CD4-positive, alpha-beta T cell treated with Interleukin-4 for 1 hour (primary cell): ENCODE measurements at places on chromosomes 4 and X.

GRCh38 chr4:31107362-31107761, 387.2 kb downstream of the PCDH7 start:
- DNase-seq: no peak

DNA sequence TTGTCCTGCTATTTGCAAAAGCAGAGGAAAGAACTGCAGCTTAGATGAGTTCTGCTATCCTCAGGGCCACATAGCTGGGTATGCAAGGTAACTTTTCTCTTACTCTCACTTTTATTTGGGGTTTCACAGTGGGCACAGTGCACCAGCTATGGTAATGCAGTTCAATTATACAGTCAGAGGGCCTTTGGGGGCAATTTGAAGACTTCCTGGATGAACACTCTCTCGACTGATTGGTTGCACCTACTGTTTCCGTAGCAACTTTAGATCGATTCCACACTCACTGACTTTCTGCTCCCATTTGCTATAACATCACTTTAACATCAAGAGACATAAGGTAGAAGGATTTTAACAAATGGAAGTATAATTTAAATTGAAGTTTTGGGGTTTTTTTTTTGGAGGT, 128.6 kb downstream of the SLC39A8 start:
- no peak for DNase-seq

- no peak for DNase-seq
Observed at GRCh38 chr4:26116057-26116456, 202.0 kb downstream of the SMIM20 start.

GRCh38 chr4:67499799-67500198, 45.5 kb downstream of the CENPC start:
- no peak for DNase-seq

GRCh38 chr4:105963461-105964400, 68.5 kb downstream of the NPNT start:
- no peak for DNase-seq

GRCh38 chr4:2284161-2284933, 22.4 kb upstream of the MXD4 start:
- DNase-seq: no peak

GRCh38 chr4:150229520-150229919, 151.3 kb downstream of the DCLK2 start:
- DNase-seq: no peak

- DNase-seq: no peak
Observed at GRCh38 chr4:84792366-84793301, 173.9 kb downstream of the WDFY3 start.

DNA sequence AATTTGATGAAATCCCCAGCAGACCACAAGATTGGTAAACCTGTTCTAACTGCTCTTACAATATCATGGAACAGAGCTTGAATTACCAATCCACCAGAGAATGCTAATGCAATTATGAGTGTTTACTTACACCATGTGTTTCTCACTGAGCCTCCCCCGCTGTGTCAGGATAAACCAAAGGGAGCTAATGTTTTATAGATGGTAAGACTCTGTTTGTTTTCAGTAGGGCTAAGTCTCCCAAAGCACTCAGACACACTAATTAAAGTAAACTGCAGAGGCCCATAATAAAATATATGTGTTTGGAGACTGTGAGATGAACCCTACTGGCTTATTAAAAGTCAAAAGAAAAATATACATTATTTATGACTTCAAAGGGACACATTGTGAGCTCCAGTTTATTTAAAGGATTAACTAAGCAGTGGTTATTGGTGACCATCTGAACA, 261.7 kb upstream of the FAM241A start:
- DNase-seq: no peak

DNA sequence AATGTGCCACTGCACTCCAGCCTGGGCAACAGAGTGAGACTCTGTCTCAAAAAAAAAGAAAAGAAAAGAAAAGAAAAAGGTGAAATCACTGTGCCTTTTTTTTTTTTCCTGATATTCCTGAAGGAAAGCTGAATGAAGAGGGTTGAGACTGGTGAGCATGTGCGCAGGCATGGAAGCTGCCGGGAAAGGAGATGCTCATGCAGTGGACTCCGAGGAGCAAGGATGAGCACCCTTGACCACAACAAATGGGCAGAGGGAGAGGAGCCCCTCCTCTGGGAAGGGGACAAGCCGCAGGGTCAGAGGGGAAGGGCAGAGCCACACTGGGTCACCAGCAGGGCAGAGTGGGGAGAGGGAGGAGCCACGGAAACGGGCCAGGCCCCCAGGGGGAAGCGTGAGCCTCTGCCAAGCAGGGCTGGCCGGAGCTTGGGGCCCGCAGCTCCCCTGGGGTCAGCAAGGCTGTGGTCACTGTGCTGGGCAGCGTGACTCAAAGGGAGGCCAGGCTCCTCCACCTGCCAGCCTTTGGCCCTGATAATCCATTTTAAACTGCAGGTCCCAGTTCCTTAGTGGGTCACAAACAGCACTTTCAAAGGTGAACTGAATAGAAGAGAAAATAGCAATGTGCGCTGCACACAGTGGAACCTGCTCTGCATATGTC, 79.8 kb downstream of the NAT8L start:
- no peak for DNase-seq

- no peak for DNase-seq
Observed at GRCh38 chrX:1546691-1547251, 9.8 kb upstream of the P2RY8 start.

GRCh38 chr4:76515975-76516843, 81.2 kb downstream of the SHROOM3 start:
- DNase-seq: no peak

GRCh38 chrX:107323786-107324492, 117.5 kb downstream of the DNAAF6 start:
- no peak for DNase-seq

DNA sequence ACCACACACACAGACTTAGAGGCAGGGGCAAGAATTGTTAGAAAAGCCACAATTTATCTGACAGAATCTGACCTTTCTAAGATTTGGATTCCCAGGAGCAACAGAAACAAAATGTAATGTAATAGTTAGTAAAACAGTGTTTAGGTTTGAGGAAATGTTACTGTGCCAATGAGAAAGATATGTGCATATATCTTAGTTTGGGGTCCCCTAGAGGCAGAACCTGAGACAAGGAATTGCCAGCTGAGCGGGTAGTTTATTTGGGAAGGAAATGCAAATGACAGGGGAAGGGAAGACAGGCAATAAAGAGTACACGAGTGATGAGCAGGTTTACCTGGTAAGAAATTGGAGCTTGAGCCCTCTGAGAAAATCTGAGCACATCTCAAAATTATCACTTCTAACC, 31.3 kb upstream of the DDX53 start:
- DNase-seq: no peak

- no peak for DNase-seq
Observed at GRCh38 chr4:173834151-173834550, 304.1 kb upstream of the HAND2 start.

DNA sequence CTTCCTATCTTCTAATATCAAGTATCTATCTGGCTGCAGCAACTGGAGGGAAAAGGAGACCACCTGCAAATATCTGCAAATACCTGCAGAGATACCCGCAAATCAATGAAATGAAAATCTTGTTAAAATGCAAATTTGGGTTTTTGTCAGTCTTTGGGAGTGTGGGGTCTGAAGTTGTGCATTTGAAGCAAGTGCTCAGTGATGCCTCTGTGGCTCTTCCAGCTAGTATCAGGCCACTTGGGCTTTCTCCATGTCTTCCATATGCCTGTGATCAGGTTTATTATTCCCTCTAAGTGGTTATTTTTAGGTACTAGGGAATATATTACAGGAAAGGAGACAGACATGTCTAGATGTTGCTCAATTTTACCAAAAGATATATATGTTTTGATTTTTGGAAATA, 880.3 kb downstream of the ADGRL3 start:
- no peak for DNase-seq

- no peak for DNase-seq
Observed at GRCh38 chr4:119068529-119068962, 67.1 kb upstream of the MYOZ2 start.

- DNase-seq: no peak
Observed at GRCh38 chrX:8675006-8675630, 56.8 kb downstream of the ANOS1 start.

- no peak for DNase-seq
Observed at GRCh38 chr4:65007841-65008439, 598.7 kb upstream of the TECRL start.

GRCh38 chr4:141142423-141142822, 9.2 kb upstream of the RNF150 start:
- DNase-seq: no peak

DNA sequence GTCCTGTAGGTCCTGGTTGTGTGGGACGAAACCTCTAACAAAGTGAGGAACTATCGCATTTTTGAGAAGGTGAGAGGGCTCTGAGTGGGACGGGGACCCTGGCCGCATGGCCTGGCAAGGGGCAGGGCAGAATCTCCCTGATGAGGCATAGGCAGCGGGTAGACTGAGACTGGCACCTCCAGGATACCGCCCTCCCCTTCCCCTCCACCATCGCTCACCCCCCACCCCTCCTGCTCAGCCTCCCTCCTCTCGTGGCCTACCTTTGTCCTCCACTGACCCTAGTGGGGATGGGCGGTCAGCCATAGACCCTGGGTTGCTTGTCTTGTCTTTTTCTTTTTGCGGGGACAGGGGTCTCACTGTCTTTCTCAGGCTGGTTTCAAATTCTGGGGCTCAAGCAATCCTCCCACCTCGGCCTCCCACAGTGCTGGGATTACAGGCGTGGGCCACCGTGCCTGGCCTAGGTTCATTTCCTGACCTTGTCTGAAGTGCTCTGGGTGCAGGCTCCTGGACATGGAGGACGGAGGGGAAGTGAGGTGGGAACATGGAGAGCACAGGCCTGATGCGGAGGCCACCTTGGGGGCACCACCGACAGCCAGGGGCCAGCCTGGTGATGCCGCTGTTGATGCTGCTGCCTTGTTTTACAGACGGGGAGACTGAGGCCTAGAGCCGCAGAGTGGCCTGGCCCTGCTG, 10.5 kb upstream of the ADD1 start:
- no peak for DNase-seq

DNA sequence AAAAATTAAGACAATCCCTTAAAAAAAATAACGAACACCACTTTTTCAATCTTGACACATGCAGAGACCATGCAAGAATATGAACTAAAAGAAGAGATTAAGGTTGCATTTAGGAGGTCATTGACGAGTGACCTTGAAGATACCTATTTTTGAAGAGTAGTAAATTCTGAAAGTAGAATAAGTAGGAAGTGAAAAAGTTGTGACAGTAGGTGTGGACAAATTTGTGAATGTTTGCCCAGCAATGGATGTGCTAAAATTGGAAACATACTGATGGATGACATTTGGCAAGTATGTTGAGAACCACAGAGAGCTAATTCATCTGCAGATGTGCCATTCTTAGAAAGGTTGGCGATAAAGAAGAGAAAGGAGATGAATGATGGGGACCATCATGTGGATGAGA, 213.7 kb upstream of the VCX3A start:
- DNase-seq: no peak

GRCh38 chr4:18202486-18202885, 180.9 kb upstream of the LCORL start:
- no peak for DNase-seq

- DNase-seq: no peak
Observed at GRCh38 chr4:189838821-189839497, 101.7 kb upstream of the FRG1 start.

GRCh38 chr4:177100307-177100706, 209.4 kb upstream of the NEIL3 start:
- no peak for DNase-seq

DNA sequence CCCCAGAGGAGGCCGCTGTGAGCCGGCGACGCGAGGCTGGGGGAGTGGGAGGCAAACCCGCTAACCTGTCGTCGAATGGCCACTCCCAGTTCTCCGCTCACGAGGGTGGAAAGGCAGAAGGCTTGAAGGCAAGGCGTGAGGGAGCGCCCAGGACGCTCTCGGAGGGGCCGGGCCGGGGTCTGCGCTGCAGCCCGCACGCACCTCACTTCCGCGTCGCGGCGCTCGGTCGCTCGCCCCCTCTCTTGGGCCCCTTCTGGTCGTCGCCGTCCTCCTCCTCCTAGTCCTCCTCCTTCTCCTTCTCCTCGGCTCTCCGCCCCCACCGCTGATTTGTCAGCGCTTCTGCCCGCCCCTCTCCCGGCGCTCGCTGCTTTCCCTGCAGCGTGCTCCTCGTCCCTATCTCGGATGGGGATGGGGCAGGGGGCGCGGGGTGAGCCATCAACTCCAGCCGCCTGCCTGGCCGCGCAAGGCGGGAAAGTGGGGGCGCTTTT, at the start of gene SNCA:
Gene SNCA, minus strand, starts transcription at position 265 of the 488 bp plus-strand sequence. CDS start 1,494 bp downstream, outside the sequence.
- peak; percentile 21 for DNase-seq

DNA sequence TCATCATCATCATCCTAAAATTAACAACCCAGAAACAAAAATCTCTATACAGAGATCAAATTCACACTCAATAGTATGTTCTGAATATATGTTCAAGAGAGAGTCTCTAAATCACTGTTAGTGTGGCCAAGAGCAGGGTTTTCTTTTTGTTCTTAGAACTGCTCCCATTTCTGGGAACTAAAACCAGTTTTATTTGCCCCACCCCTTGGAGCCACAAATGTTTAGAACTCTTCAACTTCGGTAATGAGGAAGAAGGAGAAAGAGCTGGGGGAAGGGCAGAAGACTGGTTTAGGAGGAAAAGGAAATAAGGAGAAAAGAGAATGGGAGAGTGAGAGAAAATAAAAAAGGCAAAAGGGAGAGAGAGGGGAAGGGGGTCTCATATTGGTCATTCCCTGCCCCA, 32.3 kb downstream of the CYBB start:
- DNase-seq: no peak

DNA sequence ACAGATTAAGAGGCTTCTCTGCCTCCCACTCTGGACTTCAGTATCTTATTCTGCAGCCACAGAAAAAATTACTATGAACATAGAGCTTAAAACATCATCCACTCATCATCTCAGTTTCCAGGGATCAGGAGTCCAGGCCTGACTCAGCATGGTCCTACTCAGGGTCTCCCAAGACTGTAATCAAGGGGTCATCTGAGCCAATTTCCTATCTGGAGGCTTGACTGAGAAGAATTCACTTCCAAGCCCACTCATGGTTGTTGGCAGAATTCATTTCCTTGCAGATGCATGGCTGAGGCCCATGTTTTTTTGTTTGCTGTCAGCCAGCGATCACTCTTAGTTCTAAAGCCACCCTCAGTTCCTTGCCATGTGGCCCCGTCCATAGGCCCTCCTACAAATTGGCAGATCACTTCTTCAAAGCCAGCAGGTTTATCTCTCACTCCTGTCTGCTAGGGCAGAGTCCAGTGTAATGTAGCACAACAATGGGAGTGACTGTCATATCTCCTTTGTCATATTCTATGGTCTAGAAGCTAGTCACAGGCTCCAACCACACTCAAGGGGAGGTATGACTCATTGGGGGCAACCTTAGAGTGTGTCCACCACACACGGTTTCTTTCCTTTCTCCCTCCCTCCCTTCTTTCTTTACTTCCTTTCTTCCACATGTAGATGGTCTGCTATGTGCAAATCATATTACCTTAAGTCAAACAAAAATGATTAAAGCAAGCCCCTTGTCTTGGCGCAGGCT, 251.6 kb downstream of the QDPR start:
- no peak for DNase-seq

DNA sequence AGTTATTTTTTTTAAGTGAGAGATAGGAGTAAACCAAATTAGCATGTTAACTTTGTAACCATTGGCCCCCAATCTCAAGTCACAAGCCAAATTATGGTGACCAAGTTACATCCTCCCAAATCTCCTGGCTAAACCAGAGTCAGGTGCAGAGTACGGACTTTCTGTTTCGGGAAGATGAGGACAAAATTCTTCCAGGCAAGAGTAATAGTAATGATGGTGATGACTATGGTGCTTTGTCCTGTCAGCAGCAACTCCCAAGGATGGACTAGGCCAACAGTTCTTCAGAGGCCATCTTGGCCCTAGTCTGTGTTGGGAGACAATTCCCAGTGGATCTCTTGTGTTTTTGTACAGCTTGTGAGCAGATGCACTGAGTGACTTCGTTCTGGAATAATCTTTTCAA, 148.8 kb downstream of the GPC3 start:
- DNase-seq: no peak

GRCh38 chr4:150938417-150938816, 76.7 kb downstream of the LRBA start:
- DNase-seq: no peak
